ENCODE measurements at places on chromosomes 5 and 9.
A peak's percentile ranks its signal among the peaks of the same experiment; 100 is the strongest.

- no peak for DNase-seq
Measured at GRCh38 chr9:8282535-8282934, 483.0 kb upstream of the DMAC1 start.

DNA sequence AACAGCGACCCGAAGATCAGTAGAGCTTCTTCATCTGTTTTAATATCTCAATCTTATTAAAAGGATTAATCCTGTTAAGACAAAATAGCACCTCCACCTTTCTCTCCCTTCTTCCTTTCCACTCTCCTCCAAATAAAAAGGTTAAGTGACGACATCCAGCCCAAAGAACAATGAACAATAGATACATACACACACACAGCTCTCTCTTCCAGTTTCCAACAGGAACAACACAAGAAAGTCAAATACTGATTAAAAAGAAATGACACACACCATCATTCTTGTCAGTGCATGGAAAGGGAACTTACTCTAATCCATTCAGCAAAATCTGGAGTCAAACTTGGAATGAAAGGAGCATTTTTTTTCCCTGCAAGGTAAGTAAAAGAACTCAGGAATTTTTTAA lies 2.8 kb downstream of the ARL15 start:
- DNase-seq: no peak

GRCh38 chr9:70205366-70206020 lies 53.3 kb upstream of the SMC5 start:
- no peak for DNase-seq

- DNase-seq: no peak
Measured at GRCh38 chr5:72841756-72842535, 25.5 kb downstream of the TNPO1 start.

GRCh38 chr5:15558681-15559080 lies 58.7 kb downstream of the FBXL7 start:
- no peak for DNase-seq

DNA sequence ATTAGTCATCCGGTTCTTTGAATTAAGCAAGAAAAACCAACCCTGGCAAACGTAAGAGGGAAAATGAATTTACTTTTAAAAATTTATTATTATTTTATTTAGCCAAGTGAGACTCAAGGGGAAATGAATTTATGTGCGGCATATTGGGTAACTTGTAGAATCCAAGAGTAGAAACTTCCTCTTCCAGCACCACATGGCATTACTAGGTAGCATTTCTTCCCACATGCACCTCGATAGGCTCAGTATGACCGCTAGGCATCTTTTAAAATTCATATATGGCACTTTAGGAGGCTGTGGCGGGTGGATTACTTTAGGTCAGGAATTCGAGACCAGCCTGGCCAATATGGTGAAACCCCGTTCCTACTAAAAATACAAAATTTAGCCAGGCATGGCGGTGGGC lies 17.6 kb upstream of the MYO10 start:
- no peak for DNase-seq

DNA sequence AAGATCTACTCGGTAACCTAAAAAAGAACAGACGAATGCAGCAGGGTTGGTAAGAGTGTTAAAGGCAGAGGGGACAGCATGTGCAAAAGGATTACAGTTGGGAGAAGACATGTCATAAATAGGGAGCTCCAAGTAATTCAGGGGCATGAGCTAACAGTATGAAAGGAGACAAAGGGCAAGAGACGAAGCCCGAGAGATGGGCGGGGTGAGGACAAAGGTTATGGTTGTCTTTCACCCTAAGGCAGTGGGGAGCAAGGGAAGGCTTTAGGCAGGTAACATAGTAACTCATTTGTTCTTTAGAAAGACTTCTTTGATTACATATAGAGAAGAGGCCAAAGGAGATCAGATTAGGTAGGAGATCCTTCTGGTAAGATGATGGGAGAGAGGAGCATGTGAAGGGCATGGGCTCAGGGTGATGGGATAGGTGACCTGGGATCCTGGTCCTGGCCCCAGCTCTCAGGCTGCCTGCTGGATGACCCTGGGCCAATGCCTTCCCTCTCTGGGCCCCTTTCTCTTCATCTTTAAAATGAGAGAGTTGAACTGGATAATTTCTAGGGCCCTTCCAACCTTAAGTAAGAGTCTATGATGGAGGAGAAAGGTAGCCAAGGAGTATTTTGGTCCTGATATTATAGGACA lies 19.5 kb downstream of the MORN5 start:
- DNase-seq: no peak

DNA sequence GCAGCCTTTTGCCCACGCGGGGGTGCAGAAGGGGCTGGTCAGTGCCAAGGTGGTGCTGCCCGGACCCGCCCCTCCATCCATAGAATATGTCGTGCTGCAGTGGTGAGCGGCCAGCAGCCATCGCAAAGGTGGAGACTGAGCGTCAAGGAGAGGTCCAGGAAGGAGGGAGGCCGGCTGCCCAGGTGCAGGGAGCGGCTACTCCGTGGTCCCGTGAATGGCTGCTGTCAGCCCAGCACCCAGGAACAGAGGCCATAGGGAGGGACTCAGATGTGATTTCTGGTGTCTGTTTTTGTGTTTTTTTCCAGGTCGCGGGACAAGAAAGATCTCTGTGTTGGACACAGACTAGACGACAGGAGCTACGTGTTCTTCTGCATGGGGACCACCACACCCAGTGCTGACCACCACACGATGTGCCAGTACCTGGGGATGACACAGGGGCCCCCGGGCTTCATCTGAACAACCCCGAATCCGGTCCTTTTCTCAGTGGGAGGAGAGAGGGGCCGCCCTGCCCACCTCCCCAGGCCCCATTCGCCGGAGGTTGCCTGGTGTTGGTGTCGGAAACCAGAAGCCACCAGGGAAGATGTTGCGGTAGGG lies 29.0 kb downstream of the PAEP start:
- no peak for DNase-seq

- no peak for DNase-seq
Measured at GRCh38 chr5:114500756-114501155, 138.9 kb downstream of the KCNN2 start.

DNA sequence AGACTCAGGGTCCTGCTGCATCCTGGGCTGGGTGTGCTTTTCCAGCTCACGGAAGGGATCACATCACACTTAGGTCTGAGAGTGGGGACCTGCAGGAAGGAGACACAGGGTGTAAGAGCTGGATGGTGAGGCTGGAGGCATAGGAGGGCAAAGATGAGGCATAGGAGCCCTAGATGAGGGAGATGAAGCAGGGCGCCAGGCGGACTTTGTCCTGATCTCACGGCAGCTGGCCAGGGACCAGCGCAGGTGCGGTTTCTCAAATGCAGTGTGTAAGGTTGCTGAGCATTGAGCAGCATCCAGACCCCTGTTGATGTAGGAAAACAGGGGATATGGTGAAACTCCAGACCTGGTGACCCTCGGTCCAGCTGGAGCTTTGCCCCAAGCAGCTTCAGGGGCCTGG lies 156.5 kb downstream of the PSAT1 start:
- DNase-seq: no peak

DNA sequence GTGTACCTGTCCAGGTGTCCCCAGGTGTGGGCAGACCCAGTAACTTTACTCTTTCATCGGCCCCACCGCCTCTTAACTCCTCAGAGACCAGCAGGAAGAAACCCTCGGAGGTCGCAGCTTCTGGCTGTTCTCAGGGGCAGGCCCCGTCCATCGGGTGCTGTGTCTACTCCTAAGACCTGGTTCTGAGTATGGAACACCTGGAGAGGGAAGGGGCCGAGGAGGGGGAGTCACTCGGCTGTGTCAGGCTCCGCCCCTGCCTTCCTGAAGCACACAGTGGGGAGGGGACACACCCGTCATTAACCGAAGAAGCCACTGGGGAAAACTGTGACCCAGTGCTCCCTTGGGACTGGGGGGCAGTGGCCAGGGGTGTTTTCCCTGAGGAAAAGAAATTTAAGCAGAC lies 22.3 kb downstream of the NTNG2 start:
- DNase-seq: no peak

DNA sequence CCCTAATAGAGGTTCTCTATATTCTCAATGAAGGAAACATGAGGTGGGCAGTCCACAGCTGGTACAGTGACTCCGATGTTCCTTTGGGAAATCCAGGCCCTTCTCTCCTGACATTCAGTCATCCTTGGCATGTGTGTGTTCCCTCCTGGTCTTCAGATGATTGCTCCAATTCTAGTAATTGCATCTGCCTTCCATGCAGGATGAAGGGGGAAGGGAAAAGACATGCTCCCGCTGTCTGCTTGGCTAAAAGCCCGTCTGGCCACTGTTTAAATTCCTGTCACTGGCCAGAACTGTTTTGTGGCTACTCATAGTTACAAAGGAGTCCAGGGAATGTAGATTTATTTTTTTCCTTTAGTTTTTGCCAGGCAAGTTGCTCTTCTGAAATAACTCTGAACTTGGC lies 65.0 kb downstream of the MAST4 start:
- no peak for DNase-seq

- DNase-seq: no peak
Measured at GRCh38 chr5:10552183-10553143, 11.4 kb upstream of the ANKRD33B start.

GRCh38 chr9:8895861-8896224 lies 1096.3 kb upstream of the DMAC1 start:
- peak; percentile 9 for DNase-seq

DNA sequence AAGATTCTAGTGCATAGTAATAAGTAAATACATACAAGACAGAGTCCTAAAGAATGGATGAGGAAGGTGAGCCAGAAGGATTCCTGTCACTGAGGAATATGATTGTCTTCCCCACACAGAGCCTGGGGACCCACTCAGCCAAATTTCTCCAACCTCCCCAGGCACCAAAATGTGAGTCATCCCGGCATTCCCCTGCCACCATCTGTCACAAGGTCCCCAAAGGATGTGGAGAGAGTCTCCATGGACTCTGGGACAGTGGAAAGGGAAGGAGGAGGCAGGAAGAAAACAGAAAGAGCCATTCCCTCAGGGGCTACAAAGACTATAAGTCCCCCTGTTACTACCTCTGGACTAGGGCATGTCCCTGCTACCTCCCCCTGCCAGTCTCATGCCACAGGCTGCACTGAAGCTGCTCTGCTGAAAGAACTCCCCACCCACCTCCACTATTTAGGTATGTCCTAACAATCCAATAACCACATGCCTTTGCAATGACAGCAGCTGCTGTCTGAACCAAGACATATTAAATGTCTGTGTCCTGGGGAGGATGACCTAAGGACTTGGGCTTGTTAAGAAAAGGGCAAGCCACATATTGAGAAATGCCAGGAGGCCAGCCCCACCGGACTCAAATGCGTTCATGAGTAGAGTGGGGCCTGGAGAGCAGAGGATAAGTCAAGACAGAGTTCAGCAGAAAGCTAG lies 10.7 kb upstream of the OR5C1 start:
- DNase-seq: peak; percentile 66

DNA sequence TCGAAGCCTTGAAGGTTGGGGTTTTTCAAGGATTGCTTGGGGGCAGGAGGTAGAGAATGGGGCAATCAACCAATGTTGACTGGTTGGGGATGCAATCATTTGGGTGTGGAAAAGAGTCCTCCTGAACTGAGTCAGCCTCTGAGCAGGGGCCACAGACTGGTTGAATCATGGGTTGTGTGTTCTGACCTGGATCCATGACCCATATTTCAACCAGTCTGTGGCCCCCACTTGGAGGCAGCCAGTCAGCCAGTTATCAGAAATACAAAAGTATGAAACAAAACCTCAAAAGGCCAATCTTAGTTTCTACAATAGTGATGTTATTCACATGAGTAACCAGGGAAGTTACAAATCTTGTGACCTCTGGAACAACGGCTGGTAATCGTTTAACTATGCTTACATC lies 81.4 kb upstream of the RANBP6 start:
- DNase-seq: no peak

- no peak for DNase-seq
Measured at GRCh38 chr9:137478613-137478961, 19.5 kb upstream of the NSMF start.

DNA sequence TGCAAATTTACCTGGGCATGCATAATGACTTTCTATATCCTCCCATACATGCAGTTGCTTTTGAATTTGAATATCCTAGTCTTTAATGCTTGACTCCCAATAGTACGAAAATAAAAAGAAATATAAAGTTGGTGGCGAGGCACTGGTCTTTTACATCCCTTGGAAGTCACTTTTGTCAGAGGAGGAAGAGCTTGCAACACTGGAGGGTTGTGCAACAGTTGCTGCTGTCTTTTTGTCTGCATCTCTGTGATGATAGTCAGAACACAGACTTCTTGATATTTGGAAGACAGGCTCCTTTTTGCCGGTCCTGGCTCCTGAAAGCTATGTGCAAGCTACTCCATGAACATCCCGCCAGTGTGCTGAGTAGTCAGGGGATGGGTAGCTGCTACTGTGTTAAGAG lies 16.8 kb upstream of the SGCD start:
- no peak for DNase-seq

GRCh38 chr9:97954550-97954989 lies 16.6 kb upstream of the HEMGN start:
- DNase-seq: peak; percentile 60

DNA sequence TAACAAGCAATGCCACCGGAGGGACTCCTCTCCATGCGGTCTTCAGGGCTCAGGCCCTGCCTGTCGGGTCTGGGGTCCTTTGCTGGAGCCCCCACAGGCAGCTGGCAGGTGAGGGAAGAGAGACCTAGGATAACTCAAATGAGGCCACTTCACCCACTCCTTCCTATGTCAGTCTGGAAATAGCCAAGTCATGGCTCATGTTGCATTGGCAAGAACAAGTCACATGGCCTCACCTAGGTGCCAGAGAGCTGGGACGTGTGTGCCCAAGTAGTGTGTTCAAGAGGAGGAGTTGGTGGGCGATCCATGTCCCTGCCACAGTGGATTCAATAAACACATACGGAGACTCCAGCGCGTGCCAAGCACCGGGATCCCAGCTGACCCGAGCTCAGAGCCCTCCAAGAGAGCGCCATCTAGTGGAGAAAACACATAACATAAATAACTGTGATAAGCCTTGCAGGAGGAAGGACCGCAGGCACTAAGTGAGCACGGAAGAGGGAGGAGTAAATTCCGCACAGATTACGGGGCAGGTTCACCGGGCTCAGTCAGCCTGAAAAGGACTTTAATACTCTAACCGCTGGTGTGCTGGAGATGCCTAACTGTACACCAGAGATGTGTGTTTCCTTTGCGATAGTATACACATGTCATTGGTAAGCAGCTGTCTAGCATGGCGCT lies 580.8 kb downstream of the CCDC171 start:
- peak; percentile 74 for DNase-seq

GRCh38 chr5:50415912-50416311 lies 25.2 kb downstream of the EMB start:
- DNase-seq: no peak

- DNase-seq: no peak
Measured at GRCh38 chr5:53930457-53930856, 370.0 kb downstream of the NDUFS4 start.

DNA sequence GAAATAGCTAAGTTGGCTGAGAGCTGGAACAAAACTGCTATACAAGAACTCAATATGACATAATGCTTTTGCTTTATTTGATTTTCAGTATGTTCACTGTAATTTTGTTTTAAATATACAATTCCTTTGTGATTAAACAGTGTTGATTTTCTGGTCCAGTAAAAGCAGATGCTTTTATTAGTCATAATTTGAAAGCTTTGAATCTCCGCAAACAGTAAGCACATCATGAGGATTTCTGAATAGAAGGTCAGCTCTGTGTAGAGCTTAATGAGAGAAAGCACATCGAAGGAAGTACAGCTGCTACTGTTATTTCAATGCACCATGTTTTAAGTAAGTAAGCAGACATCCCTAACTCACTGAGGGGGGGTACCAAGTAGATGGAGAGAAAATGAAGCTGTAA lies 701.3 kb upstream of the ACO1 start:
- DNase-seq: no peak
